ENCODE measurements at places on chromosomes 12 and 14.

- no peak for DNase-seq
Observed at GRCh38 chr14:46136456-46136855, 515.1 kb downstream of the RPL10L start.

DNA sequence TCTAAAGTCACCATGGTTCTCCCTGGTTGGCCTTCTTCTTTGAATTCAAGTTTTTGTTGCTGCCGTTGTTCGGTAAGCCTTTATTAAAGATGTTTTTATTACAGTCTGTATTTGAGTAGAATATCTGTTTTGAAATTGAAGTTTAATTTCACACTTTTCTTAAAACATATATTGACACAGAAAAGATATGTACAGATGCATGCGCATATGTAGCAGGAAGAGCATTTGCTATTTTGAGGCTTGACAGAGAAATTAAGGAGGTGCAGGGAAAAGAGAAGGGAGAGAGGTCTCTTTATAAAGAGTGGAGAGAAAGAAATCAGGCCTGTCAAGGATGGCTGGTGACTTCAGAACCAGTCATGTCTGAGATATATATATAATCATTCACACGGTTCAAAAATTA, 46.0 kb upstream of the TRIM9 start:
- no peak for DNase-seq

GRCh38 chr12:42904683-42905418, 315.3 kb upstream of the PRICKLE1 start:
- no peak for DNase-seq

DNA sequence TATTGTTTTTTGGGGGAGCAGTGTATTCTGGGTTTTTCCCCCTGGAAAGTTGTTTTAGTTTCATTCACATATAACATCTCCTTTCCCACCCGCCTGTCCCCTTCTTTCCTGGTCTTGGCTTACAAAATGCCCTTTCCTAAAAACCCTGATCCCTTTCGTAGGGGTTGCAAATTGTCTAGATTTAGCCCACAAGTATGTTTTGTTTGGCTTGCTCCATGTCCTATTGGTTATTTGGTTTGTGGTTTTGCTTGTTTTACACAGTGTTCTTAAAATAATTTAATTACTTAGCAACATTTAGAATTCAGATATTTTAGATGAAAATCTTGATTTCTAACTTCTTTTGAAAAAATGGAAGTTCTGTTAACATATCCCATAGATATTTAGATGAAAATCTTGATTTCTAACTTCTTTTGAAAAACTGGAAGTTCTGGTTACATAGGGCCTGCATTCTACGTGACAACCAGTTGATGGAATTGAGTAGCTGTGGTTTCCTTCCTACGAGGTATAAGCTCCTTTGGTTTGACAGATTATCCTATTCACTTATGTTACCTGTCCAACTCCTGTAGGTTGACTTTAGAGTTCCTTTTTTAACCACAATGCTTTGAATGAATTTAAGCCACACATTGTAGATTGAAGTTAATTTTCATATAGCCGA, 89.2 kb upstream of the TMEM263 start:
- DNase-seq, result no peak

- peak; percentile 64 for DNase-seq
Observed at GRCh38 chr12:71438670-71439361, 782 bp upstream of the LGR5 start.

GRCh38 chr14:96953087-96953874, 156.1 kb downstream of the VRK1 start:
- DNase-seq, result no peak

GRCh38 chr12:80001562-80001961, 66.7 kb upstream of the PPP1R12A start:
- DNase-seq, result peak; percentile 19

GRCh38 chr14:57087841-57088240, 180.9 kb downstream of the EXOC5 start:
- no peak for DNase-seq

- no peak for DNase-seq
Observed at GRCh38 chr12:131943389-131943788, 6.4 kb upstream of the EP400 start.

DNA sequence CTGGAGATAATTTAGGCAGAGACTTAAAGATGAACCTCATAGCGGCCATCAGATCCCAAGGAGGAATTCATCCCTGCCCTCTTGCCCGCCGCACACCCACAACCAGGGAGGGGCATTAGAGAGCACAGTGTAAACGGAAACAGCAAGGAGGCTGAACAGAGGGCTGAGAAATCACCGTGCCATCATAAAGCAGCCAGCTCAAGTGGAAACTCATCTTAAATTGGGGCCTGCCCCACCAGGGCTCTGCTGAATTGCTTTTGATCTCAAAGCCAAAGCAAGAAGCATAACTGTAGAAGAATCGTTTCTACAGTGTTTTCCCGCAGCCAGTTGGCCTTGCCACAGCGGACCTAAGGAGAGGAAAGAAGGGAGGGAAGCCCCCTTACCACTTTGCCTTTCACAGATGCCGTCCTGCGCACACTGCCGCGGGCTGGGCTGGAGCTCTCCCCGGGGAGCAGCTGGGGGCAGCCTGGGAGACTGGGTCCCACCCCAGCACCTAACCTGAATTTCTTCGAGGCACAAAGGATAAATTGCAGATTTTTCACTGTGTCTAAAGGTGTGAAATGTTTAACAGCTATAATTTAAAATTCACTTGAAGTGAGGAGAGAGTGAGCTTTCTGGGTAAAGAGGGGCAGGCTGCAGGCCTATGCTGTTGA, 51.8 kb upstream of the MMP17 start:
- DNase-seq, result no peak

DNA sequence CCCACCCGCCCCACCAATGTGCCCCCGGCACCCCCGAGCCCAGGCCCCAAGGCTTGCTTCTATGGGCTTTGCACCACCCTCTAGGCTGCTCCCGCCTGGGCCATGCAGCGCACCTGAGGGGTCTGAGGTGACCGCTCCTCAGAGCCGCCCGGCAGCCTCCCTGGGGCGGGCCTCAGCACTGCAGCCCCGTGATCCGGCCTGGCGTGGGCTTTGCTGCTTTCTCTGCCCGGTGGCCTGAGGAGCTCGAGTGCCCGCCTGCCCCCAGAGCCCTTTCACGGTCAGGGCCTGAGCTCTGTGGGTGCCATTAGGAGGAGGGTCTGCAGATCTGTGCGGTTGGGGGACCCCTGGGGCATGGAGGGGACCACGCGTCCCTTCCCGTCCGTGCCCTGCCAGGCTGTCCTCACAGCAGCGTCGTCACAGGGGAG, 6.2 kb downstream of the MTA1 start:
- no peak for DNase-seq

DNA sequence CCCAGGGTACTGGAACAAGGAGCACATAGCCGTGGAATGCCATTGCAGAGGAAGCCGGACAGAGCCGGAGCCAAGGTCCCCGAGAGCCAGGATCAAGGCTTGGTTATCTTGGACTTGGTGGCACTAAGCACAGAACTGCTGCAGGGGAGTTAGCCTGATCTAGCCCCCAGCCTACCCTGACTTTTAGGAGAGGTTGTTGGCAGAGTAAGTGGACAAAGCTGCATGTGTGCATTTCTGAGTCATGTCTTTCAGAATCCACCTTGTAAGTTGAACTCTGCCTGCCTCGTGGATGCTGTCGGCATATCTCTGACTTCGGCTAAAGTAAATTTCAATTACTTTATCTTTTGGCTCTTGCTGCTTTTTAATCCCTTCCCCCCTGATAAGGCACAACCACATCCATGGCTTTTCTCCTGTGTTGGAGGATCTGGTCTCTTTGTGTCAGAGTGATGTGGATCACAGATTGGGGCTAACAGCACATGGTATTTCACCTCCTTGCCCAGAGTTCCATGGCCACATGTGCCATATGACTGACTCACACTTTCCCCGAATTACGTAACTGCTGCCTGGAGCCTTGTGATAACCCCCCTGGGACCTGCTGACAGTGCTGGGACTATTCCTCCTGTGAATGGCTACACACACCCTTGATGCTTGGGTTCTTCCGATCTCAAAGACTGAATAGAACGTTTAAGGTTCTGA, 240.3 kb downstream of the EMP1 start:
- DNase-seq, result no peak

- DNase-seq, result no peak
Observed at GRCh38 chr12:12705838-12706520, 10.0 kb upstream of the GPR19 start.

- no peak for DNase-seq
Observed at GRCh38 chr12:116308647-116309046, 31.2 kb upstream of the MED13L start.

GRCh38 chr14:22370084-22370847, 218.8 kb downstream of the DAD1 start:
- DNase-seq, result no peak

DNA sequence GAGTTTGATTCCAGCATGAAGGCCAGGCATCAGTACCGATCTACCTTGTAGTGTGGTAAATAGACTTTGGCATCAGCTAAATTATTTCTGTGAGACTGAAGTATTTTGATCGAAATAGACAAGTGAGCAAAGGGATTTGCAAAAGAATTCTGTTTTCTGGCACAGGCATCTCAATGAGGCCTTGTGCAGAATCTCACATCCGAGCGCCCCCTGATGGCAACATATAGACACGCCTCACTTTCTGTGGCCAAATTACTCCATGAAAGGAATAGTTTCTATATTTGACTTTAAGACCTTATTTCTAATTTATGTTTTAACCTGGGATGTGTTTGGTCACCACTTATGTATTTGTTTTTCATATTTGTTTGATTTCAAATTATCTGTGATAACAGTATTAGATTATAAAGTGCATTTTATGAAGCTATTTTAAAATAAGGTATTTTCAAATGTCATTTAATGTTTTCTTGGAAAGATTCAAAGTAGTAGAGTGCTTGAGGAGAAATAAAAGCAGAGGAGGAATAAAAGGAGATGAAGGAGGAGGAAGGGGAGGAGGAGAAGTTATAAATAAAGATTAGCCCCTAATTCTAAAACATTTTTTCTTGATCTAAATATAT, 731.9 kb downstream of the NRXN3 start:
- DNase-seq, result peak; percentile 11

GRCh38 chr12:26627335-26627734, 205.7 kb downstream of the ITPR2 start:
- peak; percentile 37 for DNase-seq

DNA sequence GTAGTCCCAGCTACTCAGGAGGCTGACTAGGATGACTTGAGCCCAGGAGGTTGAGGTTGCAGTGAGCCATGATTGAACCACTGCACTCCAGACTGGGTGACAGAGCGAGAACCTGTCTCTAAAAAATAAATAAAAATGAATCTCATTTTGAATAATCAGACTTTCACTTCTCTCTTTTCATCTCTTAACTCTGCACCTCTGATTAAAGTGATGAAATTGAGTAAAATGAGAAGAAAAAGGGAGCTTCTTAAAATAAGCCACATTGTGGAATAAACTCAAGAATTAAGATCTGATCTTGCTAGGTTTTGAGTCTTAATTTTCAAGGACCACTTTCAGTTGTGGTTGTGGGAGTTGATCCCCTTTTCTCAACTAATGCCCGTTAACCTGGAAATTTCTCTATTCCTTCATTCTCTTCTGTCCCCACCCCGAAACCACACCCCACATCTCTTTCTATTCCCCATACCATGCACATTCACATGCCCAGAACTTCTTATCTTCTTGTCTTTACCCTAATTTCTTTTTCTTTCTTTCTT, 70.9 kb upstream of the ETV6 start:
- no peak for DNase-seq

DNA sequence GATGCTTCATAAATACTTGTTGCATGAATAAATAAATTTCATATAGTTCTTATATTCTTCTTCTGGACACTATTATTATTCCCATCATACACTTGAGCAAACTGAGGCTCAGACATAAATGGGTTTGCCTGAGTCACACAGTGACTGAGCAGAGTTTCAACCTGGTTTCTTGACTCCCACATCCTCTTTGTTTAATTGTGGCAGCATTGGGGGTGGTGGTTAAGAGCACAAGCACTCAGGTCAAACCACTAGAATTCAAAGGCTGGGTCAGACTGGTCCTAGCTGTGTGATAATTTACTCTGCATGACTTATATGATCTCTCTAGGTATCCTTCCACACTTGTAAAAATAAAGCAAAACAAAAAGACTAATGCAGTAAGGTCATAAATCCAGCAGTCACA, 274.9 kb upstream of the SRRM4 start:
- DNase-seq, result no peak

- DNase-seq, result no peak
Observed at GRCh38 chr12:115355301-115355700, 671.3 kb upstream of the TBX3 start.

- DNase-seq, result peak; percentile 12
Observed at GRCh38 chr14:70096866-70097265, 91.9 kb downstream of the SLC8A3 start.

GRCh38 chr12:110920324-110920910, at the start of gene MYL2:
MYL2 (minus strand) TSS chr12:110920579; CDS start chr12:110920529, 50 bp downstream.
- DNase-seq, result no peak

DNA sequence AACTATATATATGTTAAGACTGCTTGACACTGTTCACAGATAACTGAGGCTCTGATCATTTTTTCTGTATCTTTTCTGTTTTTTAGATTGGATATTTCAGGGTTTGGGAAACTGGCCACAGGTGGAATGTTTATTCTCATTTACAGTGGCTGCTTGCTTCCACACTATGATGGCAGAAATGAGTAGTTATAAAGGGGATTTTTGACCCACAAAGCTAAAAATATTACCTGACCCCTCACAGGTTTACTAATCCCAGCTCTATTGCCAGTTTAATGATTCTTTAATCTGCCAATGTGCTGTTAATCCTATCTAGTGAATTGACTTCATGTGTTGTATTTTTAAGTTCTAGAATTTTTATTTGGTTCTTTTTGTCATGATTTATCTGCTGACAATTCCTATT, 29.6 kb downstream of the ACADS start:
- DNase-seq, result no peak

GRCh38 chr14:68518166-68518565, 274.7 kb downstream of the ZFP36L1 start:
- no peak for DNase-seq

GRCh38 chr12:87290505-87290904, 738.7 kb downstream of the C12orf50 start:
- no peak for DNase-seq

DNA sequence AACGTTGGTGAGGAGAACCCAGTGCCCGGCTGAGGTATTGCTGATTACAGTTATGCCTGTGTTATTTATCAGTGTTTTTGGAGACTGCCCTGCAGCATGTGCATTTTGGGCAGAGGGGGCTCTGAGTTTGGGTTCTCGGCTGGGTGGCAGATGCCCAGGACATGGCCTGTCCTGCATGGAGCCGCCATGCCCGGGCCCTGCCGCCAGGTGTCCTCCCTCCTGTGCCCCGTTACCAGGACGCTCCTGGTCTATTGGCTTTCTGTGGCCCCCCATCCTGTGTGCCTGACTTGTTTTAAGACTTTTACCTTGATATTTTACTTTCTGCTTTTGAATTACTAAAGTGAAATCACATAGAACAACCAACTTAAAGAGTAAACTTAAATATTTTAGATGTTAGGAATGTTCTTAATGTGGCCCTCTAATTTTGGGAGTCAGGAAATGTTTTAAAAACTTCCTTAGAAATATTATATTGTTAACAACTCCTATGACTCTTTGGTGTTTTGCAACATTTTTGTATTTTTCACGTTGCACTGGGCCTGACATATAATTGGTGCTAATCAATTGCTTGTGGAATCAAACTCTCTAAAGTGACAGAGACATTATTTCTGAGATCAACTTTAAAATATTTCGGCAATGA, 51.8 kb downstream of the PRIMA1 start:
- DNase-seq, result no peak

- no peak for DNase-seq
Observed at GRCh38 chr12:29086325-29087271, 62.5 kb upstream of the FAR2 start.

- peak; percentile 12 for DNase-seq
Observed at GRCh38 chr12:43728117-43728516, 30.5 kb downstream of the PUS7L start.

- no peak for DNase-seq
Observed at GRCh38 chr14:61620130-61620946, 75.0 kb upstream of the HIF1A start.

- peak; percentile 24 for DNase-seq
Observed at GRCh38 chr14:101559624-101560533, 1.4 kb upstream of the DIO3 start.
